ENCODE measurements at places on chromosomes 3 and 15.

- DNase-seq, result no peak
These were observed 158.8 kb upstream of the GPR149 start for GRCh38 chr3:154588831-154589230.

- no peak for DNase-seq
These were observed 159.2 kb downstream of the ZPLD1 start for GRCh38 chr3:102593812-102594602.

GRCh38 chr3:116749388-116749787, 39.8 kb downstream of the TUSC7 start:
- DNase-seq, result no peak

DNA sequence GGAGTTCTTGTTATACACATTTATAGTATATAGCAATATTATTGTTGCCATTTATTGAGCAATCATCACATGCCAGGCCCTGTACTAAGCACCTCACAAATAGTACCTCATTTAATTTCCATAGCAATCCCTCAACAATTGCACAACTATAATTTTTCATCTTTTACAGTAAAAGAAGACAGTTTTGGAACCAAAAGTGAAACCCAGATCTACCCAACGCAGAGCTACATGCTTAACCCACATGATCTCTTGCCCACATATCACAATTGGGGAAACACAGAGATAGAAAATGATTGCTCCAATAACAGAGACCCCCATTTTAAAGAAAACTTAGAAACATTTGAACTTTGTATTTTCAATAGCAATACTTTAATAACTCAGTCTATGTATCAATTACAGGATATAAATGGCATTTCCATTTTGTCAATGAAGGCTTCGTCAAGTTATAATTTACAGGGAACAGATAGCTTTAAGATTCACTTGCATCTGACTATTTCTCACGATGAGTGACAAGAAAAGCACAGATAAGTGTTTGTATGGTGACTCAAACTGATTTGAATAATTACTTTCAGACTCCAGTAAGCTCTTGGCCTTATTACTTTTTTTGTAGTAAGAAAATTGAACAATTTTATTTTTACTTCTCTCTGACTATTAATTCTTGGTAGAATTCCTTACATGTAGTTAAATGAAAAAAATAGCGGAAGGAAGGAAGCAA, 38.7 kb upstream of the CCDC50 start:
- DNase-seq, result peak; percentile 47

DNA sequence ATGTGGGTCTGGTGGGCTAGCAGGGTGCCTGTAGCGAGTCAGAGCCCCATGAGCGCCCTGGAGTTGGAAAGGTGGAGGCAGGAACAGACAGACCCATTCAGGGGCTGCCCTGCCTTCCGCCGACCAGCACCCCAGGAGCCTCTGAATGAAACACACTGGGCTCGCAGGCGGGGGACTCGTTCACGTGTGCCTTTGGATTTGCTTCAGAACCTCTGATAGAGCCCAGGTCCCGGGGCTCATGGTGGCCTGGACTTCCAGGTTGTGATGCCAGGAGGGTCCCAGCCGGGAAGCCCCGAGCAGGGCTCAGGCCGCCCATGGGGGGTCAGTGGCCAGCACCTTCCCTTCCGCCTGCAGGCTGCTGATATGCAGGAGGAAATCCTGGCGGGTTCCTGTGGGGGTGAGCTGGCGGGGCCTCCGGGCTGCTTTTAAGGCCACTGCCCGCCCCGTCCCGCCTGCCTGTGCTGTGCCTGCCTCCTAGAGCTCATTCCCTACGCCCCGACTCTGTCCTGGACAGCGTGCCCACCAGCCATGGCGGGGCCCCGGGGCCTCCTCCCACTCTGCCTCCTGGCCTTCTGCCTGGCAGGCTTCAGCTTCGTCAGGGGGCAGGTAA, at the start of gene STAB1:
Gene STAB1 (plus strand): TSS at position 453 of the 610 bp plus-strand sequence. CDS start 76 bp downstream, at position 529.
- DNase-seq, result peak; percentile 21

DNA sequence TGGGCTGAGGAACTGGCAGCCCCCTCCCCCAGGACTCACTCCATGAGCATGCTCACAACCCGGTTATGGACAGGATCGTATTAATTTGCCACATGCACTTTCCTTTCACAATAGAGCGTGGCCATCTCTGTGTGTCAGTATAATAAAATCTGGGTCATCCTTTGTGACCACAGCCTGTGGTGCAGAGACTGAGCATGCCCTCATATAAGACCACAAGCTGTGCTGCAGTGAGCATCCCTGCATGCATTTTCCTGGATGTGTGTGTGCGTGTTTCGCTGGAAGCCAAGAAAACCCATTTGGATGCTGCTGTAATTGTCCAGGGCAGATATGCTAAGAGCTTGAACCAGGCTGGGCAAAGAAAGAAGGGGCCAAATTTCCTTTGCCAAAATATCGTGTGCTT, 39.7 kb downstream of the CYP11A1 start:
- DNase-seq, result no peak

GRCh38 chr15:23073890-23074646, 34.7 kb upstream of the TUBGCP5 start:
- DNase-seq, result no peak

DNA sequence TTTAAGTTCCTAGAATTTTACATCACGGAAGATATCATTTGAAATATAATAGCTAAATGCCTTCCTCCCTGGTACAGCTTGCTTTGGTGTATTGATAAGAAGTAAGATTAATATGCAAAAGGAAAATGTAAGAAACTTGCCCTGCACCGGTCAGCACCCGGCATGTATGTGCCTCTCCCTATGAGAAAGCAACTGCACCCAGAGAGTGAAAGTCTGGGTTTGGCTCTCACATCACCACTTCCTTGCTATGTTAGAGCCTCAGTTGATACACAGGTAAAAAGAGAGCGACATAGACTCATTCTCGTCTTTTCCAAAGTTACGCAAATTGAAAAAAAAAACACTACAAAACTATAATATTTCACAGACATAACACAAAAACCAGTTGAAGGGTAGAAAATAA, 96.7 kb downstream of the FOXP1 start:
- no peak for DNase-seq

- no peak for DNase-seq
These were observed 117.5 kb downstream of the FAM174B start for GRCh38 chr15:92538115-92538514.

- peak; percentile 99 for DNase-seq
These were observed 35.7 kb downstream of the CCDC80 start for GRCh38 chr3:112605285-112605684.

DNA sequence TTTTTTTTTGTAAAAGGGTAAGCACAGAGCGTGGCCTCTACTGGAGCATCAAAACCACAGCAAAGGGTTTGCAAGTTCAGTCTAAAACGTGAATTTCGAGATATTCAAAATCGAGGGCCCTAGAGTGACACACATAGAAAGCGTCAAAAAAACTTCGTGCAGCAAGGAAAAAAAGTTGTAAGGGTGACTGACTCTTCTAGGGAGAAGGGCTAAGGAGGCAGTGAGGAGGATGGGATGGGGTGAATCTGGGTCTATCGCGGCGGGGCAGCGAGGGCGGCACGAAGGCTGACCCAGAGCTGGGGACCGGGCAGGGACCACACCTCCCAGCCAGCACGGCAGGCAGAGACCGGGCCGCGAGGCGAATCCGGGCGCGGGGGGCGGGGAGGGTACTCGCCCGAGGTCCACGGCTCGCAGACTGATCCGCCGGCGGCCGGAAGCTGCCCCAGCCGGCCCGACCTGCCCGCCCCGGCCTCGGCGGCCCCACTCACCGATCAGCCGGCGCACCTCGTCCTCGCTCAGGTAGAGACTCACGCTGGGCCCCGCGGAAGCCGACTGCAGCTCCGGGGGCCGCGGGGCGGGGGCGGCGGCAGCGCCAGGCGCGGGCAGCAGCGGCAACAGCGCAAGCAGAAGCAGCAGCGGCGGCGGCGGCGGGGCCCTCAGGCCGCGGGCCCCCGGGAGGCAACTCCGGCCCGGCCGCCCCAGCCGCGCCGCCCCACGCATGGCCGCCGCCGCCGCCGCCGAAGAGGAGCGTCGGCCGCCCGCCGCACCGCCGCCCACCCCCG, 533 bp downstream of the RYK start:
- DNase-seq, result peak; percentile 48

DNA sequence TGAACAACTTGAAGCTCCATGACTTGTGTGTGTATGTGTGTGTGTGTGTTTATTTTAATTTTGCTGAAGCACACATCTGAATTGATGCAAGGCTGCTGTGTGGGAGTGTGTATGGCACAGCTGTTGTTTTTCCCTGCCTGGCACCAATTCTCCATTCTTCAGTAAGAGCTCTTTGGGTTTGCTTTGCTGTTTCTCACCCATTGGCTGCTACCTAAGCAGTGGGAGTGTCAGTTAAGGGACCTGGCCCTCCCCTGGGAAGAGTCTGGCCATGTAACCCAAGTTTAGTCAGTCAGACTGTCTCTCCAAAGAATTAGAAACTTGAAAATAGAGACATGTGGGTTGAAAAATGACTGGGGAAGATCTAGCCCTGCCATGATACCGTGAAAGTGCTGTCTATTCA, 126.2 kb upstream of the SYNPR start:
- no peak for DNase-seq

DNA sequence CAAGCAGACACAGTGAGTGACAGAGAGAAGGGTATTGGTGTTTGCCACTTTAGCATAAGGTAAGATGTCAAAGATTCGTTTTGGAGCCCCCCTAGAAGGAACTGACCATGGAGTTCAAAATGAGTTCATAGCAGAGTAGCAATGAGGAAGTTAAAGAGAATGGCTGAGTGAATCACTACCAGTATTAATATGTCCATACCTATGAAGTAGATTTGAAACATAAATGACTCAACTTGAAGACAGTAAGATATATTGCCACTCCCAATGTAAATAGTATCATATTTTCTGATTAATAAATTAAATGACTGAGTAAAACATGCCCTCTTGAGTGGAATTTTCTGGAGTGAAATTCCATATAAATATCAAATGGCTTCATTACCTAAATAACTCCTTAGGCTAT, 675.1 kb downstream of the NLGN1 start:
- no peak for DNase-seq

Measured in iris pigment epithelial cell (primary cell).